ENCODE measurements at places on chromosomes 1 and 21. TPM values are rescaled to one million over a fixed set of nuclear protein-coding genes. Genes with fewer than 3 reads are reported as not detected.

GRCh38 chr1:1975535-1975934, 28.1 kb downstream of the CFAP74 start:
- DNase-seq, result no peak

DNA sequence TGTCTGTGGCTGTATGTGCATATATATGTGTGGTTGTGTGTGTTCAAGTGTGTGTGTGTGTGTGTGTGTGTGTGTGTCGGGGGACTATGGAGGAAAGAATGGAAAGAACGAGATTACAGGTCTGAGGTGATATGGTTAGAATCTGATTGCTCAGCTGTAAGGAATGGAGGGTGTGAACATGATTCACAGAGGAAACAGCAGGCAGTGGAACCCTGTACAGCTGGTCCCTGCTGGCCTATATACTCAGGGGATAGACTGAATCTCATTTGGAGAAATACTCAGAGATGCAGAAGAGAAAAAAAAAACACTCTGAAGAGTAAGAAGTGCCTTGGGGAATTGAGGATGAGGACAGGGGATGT, 180.1 kb upstream of the ESRRG start:
- DNase-seq, result no peak

GRCh38 chr1:197675583-197676208, 99.6 kb downstream of the DENND1B start:
- peak; percentile 32 for DNase-seq

DNA sequence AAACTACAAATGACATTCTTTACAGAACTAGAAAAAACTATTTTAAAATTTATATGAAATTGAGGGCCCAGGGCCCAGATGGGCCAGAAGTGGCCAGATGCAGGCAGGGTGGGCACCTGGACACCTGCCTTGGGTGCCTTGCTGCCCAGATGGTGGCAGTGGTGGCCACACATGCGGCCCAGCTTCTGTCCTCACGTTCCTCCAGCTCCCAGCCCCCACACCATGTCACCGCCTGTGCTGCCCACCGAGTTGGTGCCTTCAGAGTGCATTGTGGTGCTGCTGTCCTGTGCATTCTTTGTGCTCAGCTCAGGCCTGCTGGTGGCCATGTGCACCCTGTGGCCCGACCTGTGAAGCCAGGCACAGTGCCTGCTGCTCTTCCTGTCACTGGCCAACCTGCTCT, 216.8 kb upstream of the CXADR start:
- DNase-seq, result no peak

AADACL4 gene
- not detected for total RNA-seq

TIE1 gene
- 9.3 TPM for total RNA-seq

- no peak for DNase-seq
Measured at GRCh38 chr1:212078826-212079225, 43.3 kb downstream of the DTL start.

IL22RA1 gene
- 40.0 TPM for total RNA-seq

DNA sequence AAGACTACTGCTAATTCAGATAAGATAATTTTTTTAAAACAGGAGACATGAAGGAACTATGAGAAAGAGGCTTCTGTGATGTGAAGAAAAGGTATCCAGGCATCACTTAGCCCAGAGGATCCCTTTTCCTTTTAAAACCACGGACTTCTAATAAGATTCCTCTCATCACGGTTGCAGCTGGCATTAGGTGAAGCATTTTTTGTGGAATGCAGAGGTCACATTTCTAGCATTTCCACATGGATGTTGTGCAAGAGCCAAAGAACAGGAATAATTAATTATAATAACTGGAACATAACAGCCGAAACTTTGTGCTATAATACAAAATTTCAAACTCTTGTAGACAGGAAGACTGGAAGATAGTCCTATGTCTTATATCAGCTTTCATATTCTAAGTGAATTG, 27.6 kb downstream of the CYP2J2 start:
- DNase-seq, result no peak

RHCE gene
- total RNA-seq, result 0.16 TPM

GRCh38 chr21:16145052-16145451, 415.3 kb downstream of the USP25 start:
- DNase-seq, result no peak

- peak; percentile 85 for DNase-seq
Measured at GRCh38 chr1:172144445-172145061, 275.9 kb upstream of the C1orf105 start.

DNA sequence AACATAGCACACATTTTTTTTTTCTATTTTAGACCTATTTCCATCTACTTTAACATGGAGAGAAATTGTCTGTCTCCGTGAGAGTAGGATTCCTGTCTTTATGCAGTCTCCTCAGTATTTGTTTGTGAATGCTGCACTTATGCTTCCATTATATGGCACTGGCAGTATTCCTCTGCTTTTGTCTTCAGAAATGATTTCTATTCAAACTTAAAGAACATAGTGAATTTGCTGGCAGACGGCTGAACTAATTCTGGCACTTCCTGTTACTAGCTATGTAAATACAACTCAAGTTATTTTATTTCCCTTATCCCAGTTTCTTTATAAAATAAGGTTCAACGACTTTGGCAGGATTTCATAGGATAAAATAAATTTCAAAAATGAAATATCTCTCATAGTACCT, 45.3 kb downstream of the KCTD3 start:
- no peak for DNase-seq
